ENCODE measurements at places on chromosomes 6 and 20.

DNA sequence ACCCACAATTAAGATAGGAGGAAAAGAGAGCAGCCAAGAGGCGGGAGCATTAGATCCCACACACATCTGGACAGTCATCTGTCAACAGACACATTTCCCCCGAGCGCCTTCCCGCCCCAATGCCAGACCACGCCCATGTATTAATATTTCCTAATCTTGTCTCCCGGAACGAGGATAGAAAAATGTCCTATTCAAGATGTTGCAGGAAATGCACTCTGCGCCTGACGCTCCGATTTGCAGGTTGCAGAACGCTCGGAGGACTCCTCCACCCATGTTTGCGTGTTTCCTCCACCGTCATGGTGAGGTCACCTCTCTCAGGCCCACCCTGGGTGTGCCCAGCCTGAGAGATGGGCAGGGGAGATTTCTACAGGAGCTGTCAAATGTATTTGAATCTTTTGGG is 215.2 kb downstream of the TAF4 start:
- no peak for DNase-seq

GRCh38 chr6:140809694-140810101 is 1323.0 kb upstream of the GJE1 start:
- no peak for DNase-seq

- no peak for DNase-seq
These were observed 66.6 kb downstream of the FAM83B start for GRCh38 chr6:54913211-54913610.

- DNase-seq = peak; percentile 86
These were observed 291.2 kb downstream of the CDH26 start for GRCh38 chr20:60249436-60249835.

DNA sequence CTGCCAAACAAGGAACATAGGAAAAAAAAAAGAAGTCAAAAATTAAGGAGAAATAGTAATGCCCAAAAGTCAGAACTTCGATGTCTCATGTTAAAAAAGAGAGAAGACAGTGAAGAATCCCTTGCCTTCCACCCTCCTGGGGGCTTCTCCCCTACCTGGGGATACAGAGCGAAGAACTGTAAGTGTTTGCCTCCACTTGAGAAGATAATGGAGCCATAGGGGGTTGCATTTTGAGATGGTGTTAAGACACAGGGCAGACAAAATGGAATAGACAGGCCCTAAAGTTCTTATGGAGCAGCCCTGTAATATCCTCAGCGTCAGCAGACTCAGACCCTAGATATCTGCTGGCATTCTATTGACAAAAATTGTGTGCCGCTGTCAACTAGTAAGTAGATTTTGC is 222.2 kb upstream of the MAP3K7 start:
- no peak for DNase-seq

GRCh38 chr6:69957985-69958559 is 91.7 kb downstream of the COL19A1 start:
- DNase-seq = no peak

DNA sequence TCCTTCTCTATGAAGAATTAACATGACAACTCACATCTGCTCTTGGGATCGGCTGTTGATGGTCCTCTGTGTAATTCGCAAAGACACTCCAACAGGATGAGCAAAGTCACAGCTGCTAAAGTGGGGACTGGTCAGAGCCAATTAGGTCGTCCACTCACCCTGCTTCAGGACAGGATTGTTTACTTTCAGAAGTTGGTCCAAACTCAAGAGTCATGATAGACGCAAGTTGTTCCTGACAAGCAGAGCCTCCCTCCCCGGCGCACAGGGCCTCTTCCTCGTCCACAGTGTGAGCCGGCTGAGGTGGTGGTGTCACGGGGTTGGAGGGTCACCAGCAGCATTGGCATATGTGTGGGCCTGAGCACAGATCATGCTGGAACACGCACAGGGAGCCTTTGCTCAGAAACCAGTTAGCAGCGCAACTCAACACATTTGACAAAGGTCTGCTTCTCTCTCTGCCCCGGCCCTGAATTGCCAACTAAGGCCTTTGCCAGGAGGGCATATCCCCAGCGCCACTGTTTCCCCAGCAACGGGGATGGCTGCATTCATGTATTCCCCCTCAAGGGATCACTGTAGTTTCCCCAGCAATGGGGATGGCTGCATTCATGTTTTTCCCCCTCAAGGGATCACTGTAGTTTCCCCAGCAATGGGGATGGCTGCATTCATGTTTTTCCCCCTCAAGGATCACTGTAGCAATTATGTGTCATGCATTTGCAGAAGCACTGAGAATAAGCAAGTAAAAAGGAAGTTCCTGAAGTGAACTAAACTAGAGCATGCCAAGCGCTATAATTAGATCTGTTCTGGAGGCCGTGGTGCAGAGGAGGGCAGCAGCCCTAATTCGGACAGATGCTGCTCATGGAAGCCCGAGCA is 111.7 kb downstream of the THBS2 start:
- no peak for DNase-seq

DNA sequence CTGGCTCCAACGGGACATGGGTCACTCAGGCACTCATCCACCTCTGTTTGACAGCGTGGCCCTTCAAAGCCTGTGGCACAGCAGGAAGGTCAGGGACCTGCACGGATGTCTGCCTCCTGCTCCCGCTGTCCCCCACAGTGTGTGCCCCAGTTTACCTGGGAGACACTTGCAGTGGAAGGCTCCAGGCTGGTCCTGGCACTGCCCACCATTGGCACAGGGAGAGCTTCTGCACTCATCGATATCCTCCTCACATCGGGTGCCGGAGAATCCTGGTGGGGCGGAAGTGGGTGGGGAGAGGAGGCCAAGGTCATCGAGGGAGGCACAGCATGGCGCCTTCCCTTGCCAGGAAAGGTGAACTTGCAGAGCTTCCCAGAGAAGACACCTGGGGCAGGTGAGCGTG is 6.9 kb downstream of the NOTCH4 start:
- DNase-seq = peak; percentile 33

DNA sequence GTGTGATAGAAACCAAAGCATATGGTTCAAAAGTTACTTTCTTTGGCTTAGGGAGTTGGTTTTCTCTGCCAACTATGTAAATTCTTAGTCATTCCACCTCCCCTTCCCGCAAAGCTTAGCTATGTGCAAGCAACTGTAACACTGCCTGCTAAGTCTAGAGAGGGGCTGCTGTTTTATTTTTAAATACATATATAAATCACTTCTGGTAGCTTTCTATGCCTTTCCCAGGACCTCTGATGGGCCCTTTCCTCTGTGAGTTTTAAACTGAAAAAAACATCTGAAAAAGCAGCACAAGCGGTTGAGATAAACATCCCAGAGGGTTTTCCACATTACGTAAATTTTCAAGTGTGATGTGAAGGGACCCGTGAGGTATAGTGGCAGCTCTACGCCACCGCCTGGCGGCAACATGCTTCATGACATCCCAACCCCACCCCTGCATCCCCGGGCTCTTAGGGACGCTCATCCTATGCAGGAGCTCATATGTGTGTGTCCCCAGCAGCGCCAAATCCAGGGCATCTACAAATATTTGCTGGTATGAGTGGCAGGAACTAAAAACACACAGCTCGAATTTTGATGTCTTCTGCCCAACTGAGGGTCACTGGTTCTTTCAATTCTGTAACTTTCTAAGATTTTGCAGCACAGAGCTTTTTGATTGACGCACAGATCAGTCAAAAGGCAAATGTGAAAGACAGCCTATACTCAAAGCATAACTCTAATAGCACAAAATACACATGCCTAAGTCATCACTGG is 12.7 kb downstream of the SAYSD1 start:
- peak; percentile 82 for DNase-seq

DNA sequence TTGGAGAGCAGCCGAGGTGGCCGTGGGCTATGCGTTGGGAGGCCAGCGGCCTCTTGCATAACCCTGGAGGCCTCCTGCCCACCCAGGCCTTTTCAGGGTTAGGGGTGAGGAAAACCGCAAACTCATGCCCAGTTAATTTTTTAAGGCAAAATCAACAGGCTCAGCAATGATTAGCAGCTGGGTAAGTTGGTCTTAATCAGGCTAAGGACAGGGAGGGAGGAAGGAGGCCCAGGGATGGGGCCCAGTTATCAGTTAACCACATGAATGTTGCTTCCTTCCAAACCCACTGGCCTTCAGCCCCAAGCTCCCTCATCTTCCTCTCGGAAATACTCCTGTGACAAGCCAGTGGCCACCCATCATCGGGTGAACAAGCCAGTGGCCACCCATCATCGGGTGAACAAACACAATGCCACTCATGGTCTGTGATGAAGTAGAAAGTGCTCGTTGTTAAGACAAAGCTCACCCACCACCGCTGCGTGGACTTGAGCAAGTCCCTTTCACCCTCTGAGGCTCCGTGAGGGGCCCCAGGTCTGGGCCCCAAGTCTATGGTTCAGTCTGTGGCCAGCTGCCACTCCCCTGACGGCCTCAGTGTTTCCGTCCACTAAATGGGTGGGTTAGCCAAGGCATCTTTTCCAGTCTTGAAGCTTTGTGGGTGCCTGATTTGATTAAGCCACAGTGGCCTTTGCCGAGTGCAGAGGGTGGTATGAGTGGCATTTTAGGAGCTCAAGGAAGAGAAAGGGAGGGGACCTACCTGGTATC is 39.4 kb downstream of the HNF4A start:
- no peak for DNase-seq

DNA sequence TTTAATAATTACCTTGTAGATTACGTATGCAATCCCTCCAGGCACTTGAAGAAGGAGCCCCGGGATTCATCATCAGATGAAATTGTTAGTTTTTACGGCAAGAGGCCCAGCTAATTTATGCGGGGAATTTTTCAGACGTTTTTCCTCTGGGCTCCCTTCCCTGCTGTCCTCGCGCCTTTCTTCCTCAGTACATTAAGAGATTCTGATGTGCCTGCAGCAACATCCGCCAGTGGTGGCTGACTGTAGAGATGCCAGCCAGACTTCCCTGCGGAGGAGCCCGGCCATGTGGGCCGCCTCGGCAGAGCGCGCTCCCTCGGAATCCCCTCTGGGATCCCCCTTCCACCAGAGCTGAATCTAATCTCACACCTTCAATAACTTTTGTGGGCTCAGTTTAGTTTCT is 46.4 kb upstream of the POU3F2 start:
- DNase-seq = peak; percentile 65

DNA sequence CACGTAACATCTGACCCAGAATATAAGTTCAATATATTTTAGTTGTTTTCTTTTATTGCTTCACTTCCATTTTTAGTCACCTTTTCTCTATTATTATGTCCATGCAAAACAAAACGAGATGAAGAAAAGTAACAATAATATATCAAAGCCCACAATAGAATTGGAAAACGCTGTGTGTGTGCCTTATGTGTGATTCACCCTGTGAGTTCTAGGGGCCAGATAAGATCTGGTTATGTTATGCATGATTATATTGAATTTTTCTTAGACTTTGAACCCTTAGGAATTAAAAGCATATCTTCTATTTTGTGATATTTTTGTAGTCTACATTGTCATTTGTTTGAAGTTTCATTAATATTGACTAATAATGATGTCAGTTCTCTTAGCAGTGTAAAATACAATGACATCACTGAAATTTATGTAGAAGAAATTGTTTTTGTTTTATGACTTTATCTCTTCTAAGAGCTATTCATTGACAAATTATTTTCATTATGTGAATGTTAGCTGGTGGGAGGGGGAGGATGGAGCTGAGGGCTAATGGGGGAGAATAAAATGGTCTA is 243.6 kb downstream of the TFAP2B start:
- no peak for DNase-seq

DNA sequence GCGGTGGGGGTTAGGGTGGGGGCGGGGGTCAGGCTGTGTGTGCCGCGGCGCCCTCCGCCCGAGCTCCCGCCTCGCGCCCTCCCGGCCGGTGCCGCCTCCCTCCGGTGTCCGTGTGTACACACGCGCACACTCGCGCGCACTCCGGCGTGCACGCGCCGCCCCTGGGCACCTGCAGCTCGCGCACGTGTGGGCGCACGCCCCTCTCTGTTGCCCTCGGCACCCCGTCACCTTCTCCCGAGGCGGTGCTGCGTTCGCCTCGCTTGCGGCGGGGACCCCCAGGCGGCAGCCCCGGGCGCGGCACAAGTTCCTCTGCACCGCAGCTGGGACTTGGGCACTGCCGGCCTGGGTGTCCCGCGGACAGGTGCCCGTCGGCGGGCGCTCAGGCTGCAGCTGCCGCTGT is 525 bp downstream of the MACROD2 start:
- DNase-seq = peak; percentile 59

DNA sequence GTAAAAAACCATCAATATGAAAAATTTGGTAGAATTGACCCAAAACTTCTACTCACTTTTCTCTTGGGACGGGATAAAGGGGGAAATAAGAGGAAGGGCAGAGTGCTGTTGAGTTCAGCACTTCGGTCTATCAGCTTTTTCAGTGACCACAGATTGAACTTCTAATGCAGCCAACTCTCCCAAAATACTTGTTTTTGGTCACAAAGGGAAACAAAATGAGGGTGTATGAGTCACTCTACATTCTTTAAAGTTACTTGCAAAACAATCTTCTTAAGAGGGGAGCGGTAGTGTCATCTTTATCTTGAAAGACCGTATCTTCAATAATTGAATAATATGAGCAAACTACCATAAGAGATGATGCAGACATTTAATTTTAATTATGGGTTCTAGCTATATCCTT is 661.3 kb downstream of the CD109 start:
- DNase-seq = no peak

- DNase-seq = no peak
These were observed 3.4 kb upstream of the ZNF217 start for GRCh38 chr20:53597030-53597482.

GRCh38 chr6:106546691-106547414 is 82.4 kb downstream of the RTN4IP1 start:
- DNase-seq = no peak

DNA sequence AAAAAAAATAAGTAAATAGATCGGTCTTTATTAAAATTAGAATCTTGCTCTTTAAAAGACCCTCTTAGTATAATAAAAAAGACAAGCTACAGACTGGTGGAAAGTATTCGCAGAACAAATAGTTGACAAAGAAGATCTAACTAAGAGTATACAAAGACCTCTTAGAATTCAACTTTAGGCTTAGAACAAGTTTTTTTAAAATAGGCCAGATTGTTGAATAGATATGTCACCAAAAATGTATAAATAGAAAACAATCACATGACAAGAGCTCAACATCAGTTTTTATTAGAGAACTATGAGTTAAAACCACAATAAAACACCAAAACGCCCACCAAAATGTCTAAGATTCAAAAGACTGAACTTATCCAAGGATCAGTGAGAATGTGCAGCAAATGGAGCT is 632.7 kb upstream of the PTCHD4 start:
- no peak for DNase-seq
